Cardiac septum (tissue), 1 donor: ENCODE measurements at places on chromosomes 16 and 17. TPM values are rescaled to one million over a fixed set of nuclear protein-coding genes. Genes with fewer than 3 reads are reported as not detected.

- DNase-seq, result peak; percentile 87
Observed at GRCh38 chr17:1709971-1710806, at the start of gene TLCD2. Gene TLCD2, minus strand, starts transcription at chr17:1710377. Its CDS starts 135 bp downstream, at chr17:1710242.

- no peak for DNase-seq
Observed at GRCh38 chr17:74361230-74362068, at the start of gene BTBD17. Gene BTBD17, minus strand, starts transcription at chr17:74361868. Its CDS starts 49 bp downstream, at chr17:74361819.

Gene MYH2
- 0.22 TPM for total RNA-seq

DNA sequence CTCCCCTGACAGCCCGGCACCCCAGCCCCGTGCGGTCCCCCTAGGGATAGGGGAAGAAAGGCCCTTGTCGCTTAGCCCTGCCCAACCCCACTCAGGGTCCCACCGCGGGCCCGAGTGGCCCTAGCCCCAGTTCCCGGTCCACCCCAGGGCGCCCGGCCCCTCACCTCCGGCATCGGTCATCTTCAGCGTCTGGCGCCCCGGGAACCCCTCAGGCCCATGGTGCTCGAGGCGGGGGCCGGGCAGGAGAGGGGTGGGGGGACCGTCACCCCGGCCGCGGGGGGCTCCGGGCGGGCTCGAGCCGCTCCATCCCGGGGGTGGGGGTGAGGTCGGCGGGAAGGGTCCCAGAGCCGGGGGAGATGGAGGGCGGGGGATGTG is 620 bp downstream of the SAMD14 start:
- DNase-seq, result no peak

DNA sequence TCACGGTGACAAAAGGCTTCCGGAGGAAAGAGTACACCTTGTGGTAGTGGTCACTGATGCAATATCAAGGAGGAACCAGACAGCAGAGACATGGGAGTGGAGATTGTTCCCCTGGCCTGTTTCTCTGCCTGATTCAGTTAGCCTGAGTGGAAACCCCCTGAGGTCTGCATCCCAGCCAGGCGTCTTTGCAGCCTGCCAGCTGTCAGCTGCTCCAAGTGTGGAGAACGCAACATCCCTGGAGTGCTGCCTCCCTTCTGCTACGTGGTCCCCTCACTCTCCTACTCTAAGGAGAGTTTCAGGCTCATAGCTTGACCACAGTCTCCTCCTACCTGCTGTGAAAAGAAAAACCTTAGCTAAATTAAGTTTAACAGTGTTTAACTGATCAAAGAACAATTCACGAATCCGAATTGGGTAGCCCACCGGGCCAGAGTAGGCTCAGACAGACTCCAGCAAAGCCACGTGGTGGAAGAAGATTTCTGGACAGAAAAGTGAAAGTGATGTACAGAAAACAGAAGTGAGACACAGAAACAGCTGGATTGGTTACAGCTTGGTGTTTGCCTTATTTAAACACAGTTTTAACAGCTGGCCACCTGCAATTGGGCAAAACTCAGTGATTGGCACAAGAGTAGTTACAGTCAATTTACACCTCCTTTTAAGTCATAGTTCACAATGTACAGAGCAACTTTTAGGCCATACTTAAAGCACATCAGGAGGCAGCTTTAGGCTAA is 188.6 kb downstream of the DNAH9 start:
- no peak for DNase-seq

Gene SKAP1
- not detected for total RNA-seq

Gene WFIKKN1
- 0.40 TPM for total RNA-seq

- DNase-seq, result peak; percentile 79
Observed at GRCh38 chr17:41547921-41548843, 20.1 kb upstream of the KRT19 start.

Gene RASL10B
- 22.0 TPM for total RNA-seq

GRCh38 chr16:10067835-10068234 is 114.4 kb downstream of the GRIN2A start:
- DNase-seq, result no peak

- DNase-seq, result no peak
Observed at GRCh38 chr17:63358111-63358839, 87.8 kb downstream of the CYB561 start.

DNA sequence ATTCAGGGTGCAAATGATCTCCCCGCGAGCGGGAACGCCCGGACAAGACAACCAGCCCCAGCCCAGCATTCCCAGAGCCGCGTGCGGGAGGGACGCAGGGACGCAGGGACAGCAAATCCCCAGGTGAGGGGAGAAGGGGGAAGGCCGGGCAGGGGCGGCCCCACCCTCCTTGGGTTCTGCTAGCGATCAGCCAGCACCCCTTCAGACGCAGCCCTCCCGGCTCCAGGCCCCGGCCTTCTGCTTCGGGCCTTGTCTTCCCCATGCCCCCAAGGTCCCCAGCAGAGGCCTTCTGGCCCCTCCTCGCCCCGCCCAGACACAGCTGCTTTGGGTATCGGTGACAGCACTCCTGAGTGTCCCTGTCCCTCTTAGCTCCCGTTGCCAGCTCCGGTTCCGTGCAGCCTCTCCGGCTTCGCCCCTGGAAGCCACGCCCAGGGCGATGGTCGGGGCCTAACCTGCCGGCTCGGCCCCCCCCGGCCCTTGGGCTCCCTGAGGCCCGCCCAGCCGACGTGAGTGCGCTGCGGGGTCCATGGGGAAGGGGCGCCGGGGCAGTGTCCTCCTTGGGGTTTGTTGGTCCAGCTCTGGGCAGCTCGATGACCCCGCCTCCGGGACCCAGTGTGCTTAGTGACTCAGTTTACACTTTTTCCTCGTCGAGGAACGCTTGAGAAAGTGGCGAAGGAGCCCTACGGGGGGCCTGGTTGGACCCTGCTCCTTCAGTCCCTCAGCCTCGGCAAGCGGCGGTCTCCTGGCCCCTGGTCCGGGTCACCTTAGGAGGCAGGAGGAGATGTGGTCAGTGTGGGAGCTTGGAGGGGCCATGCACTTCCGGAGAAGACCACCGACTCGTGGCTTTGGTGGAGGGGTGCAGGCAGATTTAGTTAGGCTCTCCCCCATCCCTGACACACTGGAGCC is 50.5 kb upstream of the AMZ2 start:
- DNase-seq, result no peak

- DNase-seq, result peak; percentile 20
Observed at GRCh38 chr16:84446596-84447392, 57.7 kb downstream of the MEAK7 start.

DNA sequence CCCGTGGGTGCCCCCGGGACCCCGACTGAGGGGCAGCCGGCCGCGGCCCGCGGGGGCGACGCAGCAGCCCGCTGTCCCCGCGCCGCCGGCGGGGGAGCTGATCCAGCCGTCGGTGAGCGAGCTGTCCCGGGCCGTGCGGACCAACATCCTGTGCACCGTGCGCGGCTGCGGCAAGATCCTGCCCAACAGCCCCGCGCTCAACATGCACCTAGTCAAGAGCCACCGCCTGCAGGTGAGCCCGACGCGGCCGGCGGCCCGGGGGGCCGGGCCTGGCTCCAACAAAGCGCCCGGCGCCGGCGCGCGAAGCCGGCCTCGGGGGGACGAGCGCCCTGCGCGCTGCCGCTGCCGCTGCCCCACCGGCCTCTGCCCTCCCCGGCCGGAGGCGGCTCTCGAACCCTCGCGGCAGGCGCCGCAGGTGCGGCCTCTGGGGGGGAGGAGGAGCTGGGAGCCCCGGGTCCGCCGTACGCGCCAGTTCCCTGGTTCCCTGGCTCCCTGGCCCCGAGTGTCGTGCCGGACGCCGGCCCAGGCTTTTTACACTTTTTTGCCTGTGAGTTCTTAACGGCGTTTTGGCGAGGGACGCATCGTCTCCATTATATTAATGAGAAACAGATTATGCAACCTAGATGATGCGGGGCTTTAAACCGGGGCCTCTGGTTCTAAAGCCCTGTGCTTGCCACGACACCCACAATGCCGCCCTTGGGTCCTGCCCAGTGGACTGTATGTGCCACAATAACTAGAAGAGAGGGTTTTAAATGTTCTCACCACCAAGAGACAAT is 521 bp downstream of the ATMIN start:
- DNase-seq, result no peak

DNA sequence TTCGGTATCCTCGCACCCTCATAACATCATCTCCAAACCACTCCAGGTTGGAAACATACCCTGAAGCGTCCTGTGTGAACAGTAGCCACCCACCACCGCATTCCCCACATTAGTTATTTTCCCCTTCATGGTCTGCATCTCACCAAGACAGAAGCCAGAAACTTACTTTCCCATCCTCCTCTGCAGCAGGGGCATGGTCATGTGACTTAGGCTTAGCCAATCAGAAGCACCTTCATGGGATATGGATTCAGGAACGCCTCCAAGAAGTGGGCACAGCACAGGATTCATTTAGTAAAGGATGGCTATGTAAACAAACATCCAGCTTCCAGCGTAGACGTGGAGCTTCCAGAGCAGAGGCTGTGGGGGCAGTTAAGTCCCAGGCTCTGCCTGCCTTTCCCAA is 130.3 kb downstream of the AXIN2 start:
- no peak for DNase-seq

Gene ABI3
- 6.0 TPM for total RNA-seq

- DNase-seq, result no peak
Observed at GRCh38 chr16:89113152-89113547, 19.5 kb downstream of the ACSF3 start.

Gene BAHCC1
- 13.5 TPM for total RNA-seq

Gene AIPL1
- not detected for total RNA-seq
